ENCODE measurements at places on chromosomes 4 and X.

DNA sequence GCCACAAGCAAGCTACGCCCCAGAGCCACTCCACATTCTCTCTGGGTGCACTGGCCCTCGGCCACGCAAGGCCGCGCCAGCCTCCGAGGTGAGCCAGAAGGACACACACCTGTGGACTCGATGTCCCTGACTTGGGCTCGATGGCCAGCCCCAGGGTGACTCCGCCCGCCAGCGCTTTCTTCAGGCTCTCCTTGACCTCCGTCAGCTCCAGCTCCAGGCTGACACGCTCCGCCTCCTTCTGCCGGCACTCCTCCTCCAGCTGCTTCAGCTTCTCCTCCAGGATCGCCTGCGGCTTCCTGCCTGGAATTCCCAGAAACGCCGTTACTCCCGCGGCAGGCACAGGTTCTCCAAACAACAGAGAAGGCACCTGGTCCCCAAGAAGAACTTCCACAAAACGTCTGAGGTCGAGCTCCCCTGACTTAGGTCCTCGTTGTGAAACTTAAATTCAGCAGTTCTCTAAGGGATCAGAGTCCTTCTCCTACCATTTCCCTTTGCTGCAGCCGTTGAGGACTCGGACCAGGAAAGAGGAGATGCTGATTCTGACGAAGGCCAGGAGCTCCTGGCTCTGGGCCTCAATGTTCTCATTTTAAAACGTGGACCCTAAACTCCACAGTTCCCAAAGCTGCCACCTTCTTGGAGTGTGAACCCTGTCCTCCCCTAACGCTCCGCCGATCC lies 166.8 kb downstream of the AFAP1 start:
- no peak for DNase-seq

DNA sequence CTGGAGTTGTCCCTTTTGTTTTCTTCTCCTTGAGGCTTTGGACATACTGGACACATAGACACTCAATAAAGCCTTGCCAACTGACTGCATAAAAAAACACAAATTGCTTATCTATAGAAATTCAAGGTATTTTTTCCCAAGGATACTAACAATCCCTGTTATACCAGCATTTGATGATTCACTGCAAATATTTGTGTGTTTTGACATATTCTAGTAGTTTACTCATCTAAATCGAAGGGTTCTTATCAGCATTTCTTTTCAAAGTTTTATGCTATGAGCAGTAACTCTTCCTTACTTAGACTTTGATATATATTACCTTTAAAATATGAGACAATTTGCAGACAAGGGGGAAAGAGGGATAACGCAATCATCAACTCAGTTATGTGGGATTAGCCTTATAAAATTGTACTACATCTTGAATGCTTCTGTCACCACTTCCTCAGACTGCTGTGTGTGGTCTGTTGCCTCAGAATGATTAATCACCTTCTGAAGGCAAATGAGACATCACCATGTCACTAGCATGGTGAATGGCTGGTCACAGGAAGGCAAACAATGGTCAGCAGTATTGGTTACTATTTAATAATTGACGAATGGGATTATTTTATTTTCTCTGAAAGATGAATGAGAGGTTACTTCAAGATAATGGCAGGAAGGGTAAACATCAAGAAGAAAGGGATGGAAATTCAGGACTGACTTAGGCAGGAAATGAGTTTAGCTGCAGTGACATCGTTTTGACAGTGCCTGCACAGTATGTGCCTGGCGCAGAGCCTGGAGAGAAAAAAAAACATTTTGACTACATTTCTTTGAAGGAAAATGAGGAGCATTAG lies 544.3 kb upstream of the CNKSR2 start:
- DNase-seq, result no peak

- DNase-seq, result peak; percentile 59
Observed at GRCh38 chr4:3106339-3107186, 32.1 kb downstream of the HTT start.

GRCh38 chr4:59238212-59238611 lies 1961.9 kb upstream of the ADGRL3 start:
- no peak for DNase-seq

DNA sequence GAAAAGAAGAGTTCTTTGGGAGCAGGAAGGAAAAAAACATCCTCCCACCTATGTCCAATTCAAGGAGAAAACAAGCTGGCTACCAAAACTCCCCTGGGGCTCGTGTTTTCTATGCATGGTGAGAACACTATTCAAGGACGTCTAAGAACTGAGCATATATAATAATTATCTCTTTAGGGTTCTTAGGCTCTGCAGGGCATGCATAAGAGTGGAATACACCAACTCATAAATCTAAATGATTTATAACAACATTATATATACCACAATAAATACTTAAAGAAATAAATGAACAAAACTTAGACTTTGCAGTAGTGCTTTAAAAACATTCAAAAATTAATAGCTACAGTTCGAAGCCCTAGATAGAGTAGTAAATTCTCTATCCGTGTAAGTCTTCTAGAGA lies 19.5 kb upstream of the TMEM154 start:
- no peak for DNase-seq

DNA sequence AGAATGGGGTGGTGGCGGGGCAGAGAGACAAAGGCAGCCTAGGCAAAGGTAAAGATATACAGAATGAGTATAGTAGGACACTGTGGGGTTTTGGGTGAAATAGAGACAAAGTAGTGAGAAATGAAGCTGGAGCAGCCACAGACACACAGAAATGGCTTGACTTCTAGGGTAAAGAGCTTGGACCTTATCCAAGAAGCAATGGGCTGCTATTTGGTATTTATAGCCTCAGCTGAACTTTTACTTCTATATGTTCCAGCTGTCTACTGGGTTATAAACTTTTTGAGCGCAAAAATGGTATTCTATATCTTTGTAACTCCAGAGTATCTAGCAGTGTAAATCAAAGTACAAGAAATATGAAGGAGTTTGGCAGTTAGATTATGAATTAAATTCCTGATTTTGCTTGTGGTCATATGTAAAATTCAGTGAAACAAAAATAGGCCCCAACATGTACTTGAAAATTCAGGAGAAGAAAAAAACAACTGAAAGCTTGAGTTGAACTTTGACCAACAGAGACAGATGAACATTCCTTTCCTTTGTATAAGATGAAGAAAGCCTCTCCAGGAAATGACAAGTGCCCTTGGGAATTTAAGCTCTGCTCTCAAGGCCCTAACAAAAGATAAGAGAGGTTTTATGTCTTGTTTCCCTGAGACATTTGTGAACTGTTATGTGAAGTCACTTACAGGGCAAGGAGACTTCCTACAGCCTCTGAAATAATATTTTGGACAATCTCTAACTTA lies 354.1 kb downstream of the CHIC1 start:
- no peak for DNase-seq

- no peak for DNase-seq
Observed at GRCh38 chr4:26204911-26205370, 115.9 kb upstream of the RBPJ start.

- DNase-seq, result no peak
Observed at GRCh38 chrX:72461766-72462165, 110.9 kb downstream of the HDAC8 start.

DNA sequence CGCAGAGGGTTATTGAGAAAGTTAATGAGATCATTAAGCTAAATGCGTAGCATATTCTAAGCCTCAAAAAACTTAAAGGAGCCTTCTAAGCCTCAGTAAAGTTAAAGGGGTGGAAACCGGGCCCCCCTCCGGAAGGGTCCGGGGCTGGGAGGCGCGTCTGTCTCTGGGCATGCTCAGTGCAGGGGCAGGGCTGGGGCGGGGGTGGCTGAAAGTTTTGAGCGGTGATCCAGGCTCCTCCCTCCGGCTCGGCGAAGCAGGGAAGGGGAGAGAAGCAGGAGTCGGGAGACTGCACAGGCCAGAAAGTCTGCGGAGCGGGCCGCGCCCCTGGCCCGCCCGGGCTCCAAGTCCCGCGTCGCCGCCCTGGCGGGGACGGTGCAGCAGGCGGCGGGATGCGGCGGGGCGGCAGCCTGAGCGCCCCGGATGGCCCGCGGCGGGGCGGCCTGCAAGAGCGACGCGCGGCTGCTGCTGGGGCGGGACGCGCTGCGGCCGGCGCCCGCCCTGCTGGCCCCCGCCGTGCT lies at the start of gene EVC:
TSS of gene EVC (plus strand) at position 241 of the 518 bp plus-strand sequence. CDS start at position 421, 180 bp downstream.
- no peak for DNase-seq

DNA sequence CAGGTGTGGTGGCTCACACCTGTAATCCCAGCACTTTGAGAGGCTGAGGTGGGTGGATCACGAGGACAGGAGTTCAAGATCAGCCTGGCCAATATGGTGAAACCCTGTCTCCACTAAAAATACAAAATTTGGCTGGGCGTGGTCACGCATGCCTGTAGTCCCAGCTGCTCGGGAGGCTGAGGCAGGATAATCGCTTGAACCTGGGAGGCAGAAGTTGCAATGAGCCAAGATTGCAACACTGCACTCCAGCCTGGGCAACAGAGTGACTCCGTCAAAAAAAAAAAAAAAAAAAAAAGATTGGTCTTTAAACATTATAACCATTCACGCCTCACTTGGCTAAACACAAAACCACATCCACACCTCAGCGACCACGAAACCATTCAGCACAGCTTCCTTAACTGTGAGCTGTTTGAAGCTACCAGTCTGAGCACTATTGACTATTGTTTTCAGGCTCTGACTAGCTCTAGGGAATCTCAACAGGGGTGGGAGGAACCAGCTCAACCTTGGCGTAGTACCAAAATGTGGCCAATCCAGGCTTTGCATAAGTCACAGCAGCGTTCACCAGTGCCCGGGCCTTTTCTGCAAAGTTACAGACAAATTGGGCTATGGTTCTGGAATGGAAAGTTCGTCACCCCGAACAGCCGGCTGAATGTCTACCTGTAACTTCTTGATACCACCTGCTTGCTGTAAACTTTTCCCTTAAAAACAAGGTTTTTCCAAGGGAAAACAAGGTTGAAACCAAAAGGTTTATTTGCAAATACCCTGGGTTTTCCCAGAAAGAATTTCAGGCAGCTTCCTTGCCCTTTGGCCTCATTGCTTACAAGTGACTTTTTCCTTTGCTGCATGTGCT lies 73.6 kb upstream of the DHX15 start:
- no peak for DNase-seq

DNA sequence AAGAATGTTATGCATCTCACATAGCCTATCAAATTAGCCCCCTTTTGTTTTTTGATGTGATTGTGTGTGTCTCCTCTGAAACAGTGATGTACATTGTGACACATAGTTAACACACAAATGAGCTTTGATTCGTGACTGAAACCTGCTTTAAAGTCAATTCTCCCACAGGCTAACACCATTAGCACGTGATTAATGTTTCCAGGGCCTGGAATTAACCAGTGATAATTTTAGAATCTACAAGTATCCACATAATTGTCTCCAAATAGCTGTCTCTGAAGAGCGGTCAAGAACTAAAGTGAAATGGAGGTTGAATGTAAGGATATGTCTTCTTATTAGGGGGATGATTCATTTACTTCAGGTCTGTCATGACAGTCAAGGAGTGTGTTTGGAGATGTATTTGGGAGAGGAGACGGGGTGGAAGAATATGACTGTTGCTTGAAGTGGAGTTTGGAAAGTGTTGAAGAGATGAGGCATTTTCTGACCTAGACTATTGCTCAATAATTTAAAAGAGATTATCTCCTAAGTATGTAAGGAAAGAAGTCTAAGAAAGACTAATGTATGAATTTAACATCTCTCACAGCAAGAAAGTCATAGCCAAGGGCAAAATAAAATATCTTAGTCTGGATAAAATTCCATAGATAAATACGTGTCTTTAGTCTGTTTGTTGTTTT lies 13.7 kb upstream of the RASGEF1B start:
- DNase-seq, result no peak

GRCh38 chr4:1447676-1448588 lies 41.7 kb upstream of the NKX1-1 start:
- no peak for DNase-seq

- no peak for DNase-seq
Observed at GRCh38 chr4:185640811-185641675, 105.7 kb upstream of the PDLIM3 start.

- no peak for DNase-seq
Observed at GRCh38 chr4:147094238-147094637, 148.6 kb upstream of the TTC29 start.

DNA sequence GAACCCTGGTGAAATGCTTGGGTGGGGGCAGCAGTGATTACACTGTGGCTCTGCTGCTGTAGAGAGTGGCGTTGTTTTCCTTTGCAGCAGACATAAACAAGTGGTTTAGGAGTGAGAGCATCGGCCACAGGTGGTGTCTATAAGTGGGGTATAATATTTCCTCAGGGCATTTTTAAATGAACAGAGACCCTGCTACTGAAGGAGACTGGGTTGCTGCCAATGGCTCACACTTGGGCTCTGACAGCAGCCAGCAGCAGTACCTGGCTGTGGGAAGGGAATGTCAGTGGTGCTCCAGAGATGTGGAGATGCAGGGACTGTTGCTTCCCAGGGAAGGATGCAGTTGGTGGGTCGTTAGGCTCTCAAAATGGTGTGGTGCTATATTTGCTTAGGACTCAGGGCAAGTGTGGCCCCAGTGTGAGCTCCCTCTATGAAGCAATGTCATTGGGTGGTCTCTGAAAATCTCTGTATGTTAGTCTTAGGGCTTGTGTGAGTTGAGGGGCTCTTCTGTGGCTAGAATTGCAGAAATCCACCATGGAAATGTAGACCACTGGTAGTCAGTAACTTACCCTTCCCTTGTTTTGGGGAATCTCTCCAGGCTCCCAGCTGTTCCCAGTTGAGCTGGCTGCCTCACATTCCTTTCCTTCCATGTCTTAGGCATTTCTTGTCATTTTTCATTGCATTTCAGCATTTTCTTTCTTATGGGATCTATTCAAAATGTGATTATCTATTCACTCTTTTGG lies 1023.0 kb upstream of the GRID2 start:
- DNase-seq, result no peak

- no peak for DNase-seq
Observed at GRCh38 chrX:27680726-27681125, 90.6 kb downstream of the DCAF8L2 start.

DNA sequence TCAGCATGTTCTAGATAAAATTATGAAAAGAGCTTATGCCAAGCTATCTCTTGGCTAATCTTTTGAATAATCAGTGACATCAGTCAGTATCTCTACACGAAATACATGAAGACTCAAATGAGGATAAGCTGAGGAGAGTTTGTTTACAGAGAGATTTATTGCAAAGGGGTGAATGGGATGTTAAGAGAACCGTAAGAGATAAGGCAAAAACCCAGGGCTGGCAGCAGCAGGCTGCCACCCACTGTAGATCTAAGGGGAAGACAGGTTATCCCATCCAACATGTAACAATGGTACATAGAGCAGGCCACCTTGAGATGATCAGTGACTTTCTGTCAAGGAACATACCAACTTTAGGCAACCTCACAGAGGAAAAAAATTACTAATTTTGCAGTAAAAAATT lies 432.1 kb upstream of the NR3C2 start:
- no peak for DNase-seq

- DNase-seq, result no peak
Observed at GRCh38 chr4:183204793-183205192, 105.7 kb downstream of the WWC2 start.

DNA sequence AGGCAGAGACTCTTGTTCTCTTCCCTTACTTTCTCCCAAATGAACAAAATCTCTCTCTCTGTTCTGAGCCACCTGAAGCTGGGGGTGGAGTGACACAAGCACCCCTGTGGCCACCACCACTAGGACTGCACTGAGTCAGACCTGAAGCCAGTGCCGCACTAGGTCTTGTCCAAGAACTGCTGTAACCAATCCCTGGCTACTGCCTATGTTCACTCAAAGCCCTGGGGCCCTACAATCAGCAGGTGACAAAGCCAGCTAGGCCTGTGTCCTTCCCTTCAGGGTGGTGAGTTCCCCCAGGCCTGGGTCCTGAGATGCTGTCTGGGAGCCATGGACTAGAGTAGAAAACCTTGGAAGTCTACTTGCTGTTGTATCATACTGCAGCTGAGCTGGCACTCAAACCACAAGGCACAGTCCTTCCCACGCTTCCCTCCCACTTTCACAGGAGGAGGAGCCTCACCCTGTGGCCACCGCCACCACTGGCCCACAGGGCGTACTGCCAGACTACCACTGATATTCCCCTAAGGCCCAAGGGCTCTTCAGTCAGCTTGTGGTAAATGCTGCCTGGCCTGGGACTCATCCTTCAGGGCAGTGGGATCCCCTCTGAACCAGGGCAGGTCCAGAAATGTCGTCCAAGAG lies 119.1 kb downstream of the RTL9 start:
- DNase-seq, result no peak

All from GM12892 (cell line).